ENCODE measurements at places on chromosomes 5 and 9.

DNA sequence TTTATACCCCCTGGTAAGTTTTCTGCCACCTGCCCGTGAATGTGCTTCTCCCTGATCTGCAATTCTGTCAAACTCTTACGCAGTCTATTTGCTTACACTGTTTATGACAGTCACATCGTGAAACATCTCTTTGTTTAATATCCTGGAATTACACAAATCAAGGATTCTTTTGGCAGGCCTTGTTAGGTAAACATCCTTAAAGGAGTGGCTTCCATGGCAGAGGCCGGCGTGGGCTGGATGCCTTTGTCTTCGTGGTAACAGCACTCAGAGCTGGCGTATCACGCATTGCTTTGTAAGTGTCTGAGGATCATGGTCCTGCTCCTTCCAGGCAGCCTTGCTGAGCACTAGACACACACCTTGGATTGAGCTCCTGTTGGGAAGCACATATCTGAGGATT, 145.7 kb downstream of the IRX1 start:
- DNase-seq: no peak

- DNase-seq: no peak
Observed at GRCh38 chr9:105116052-105116868, 128.2 kb upstream of the SLC44A1 start.

GRCh38 chr9:98708103-98708932, 417 bp downstream of the GABBR2 start:
- DNase-seq: no peak

GRCh38 chr5:140399979-140400729, 1.5 kb upstream of the ANKHD1 start:
- DNase-seq: no peak

DNA sequence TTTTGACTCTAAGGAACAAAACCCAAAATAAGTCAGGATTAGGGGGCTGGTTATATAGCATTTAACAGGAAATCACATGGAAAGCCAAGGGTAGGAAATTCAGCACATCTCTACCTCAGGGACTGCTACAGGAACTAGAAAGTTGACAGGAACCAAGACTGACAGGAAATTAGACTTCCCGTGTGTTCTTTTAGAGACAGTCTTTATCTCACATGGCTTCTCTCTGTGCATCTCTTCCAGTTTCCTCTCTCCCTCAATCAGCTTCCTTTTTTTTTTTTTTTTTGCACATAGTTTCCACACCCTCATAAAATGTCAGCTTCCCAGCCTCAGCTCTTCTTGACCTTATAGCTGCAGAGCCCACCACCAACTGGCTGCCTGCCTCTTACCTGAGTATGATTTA, 4.8 kb downstream of the RECK start:
- no peak for DNase-seq

GRCh38 chr5:149517461-149518122, 33.6 kb downstream of the CSNK1A1 start:
- no peak for DNase-seq

GRCh38 chr5:10762776-10763500, 1.9 kb upstream of the DAP start:
- DNase-seq: no peak

GRCh38 chr5:56481428-56482357, 248.6 kb upstream of the ANKRD55 start:
- no peak for DNase-seq

DNA sequence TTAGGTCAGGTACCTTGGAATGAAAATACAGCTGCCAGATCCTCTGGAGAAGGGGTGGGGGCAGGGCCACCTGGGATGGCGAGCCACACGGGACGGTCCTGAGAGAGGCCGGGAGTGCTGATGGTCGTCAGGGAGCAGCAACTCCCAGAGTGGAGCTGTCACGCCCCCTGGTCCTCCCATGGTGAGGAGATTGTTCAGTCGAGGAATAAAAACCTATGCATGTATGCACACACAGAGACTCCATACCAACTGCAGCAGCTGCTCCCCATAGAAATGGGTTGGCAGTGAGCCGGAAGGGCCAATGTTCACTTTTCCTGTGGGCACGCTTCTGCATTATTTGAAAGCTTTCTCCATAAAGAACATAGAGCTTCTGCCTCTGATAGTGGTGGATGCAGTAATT, 45.2 kb upstream of the SEMA4D start:
- DNase-seq: no peak

DNA sequence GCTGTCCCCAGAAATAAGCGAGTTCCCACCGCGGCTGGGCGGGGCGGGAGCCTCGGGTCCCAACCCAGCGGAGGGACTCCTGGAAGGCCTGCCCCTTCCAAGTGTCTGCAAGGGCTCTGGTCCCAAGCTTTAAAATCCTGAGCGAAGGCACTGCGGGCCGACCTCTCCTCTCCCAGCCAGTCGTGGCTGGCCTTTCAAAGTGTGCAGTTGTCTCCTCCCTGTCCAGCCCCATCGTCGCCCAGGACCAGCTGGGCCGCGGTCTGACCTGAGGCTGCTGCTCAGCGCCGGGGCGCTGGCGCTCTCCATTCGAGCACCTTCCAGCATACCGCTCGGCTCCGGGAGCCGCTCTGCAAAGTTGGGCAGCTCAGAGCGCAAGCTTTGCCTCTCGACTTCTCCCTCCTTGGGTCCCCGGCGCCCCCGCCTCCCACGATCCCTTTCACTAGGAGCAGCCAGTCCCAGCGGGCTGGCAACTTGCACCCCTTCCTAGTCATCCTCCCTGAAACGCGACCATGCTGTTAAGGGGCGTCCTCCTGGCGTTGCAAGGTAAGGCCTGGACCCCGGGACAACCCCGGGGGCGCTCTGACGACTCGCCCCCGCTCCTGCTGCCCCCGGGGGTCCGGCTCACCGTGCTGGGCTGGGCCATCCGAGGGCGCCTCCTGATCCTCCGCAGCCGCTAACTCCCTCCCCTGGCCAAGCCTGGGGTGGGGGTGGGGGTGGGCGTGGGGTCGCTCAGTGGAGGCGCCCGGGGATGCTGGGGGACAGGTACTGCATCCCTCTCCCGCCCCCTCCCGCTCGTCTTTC, at the start of gene MAMDC2:
Gene MAMDC2, plus strand, starts transcription at position 160 of the 801 bp plus-strand sequence. Its CDS starts 350 bp downstream, at position 510.
- DNase-seq: no peak

GRCh38 chr5:125112196-125112595, 365.8 kb upstream of the ZNF608 start:
- DNase-seq: no peak

DNA sequence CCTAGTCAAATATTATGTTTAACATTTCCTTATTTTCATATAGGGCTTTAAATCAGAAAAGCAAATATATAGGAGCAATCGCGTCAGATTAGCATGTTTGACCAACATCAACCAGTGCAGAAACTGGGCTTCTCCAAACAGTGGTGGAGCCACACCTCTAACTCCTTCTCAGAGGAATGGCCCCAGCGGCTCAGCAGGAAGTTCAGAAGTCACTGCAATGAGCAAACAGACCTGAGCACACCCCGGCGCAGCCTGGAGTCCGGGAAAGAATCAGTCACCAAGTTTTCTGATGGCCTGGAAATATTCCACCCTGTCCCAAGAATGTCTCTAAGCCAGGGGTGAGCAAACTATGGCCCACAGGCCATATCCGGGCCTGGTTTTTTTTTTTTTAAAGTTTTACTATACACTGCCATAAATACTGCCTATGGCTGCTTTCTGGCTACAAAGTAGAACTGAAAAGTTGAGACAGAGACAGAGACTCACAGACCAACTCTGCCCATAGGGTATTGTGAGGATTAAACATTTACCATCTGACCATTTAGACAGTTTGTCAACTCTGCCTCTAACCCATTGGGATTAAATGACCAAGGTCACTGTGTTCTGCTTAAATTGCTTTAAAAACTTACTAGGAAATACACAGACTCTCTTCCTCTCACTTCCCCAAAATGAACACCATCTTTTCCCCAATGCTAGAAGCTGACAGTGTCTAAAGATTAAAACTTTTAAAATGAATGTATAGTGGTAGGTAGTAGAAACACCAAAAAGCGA, 5.4 kb downstream of the GOLM1 start:
- no peak for DNase-seq

- no peak for DNase-seq
Observed at GRCh38 chr5:15248731-15249130, 251.2 kb upstream of the FBXL7 start.

DNA sequence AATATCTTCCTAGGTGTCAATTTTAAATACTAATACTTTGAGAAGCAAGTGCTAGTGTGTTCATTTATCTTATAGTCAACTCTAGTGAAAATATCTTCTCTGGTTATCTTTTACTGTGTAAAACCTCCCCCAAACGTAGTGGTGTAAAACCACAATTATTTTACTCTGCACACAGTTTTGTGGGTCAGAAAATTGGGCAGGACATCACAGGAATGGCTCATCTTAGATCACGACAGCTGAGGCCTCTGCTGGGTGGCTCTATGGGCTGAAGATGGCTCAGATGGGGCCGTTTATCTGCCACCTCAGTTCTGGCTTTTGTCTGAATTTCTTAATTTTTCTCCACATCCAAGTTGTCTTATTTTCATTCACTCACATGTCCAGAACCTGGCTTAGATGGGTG, 457.2 kb upstream of the ACTBL2 start:
- no peak for DNase-seq

GRCh38 chr9:90092508-90092907, 487.7 kb downstream of the GADD45G start:
- DNase-seq: no peak

GRCh38 chr5:7436521-7436920, 40.6 kb downstream of the ADCY2 start:
- DNase-seq: no peak

- DNase-seq: no peak
Observed at GRCh38 chr9:136806067-136806466, 1.7 kb upstream of the RABL6 start.

DNA sequence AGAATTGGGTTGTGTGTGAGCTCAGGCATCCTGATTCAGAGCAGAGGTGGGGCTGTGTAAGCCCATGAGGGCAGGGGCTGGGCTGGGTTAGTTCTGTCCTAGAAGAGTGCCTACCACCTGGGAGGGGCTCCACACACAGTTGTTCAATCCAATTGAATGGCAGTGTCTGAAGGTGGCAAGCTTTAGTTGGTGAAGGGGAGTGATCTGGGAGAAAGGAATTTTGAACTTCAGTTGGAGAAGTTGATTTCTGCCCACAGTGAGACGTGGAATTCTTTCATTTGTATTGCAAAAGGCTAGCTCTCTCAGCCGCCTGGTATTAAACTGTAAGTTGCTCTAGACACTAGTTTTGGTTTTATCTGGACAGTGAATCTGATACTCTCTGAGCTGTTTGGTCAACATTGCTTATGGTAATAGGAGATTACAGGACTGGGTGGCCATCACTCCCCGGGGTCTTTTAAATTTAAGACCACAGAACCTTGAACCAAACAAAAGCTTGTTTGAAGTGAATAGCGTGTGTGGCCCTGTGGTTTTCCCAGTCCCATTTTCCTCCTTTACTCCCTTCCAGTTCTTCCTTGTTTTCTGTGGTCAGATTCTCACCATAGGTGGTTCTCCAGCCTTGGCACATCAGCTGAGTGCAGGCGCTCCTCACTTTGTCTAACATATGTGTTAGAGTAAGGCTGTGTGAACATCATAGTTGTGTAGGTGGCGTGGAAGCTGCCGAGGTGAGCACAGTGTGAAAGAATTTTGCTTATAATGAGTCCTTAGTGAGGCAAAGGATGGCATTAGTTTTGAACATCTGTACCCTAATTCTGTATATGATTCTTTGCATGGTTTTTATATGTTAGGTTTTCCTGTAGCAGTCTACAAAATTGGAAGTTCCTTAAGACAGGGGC, 78.0 kb downstream of the ARHGAP26 start:
- DNase-seq: no peak

GRCh38 chr5:134029156-134029555, 24.4 kb upstream of the VDAC1 start:
- no peak for DNase-seq

GRCh38 chr5:14386884-14387624, 194.5 kb upstream of the OTULINL start:
- DNase-seq: no peak

GRCh38 chr9:77433675-77434445, 214.3 kb downstream of the GNA14 start:
- DNase-seq: peak; percentile 67

GRCh38 chr9:89579741-89580385, 24.9 kb upstream of the GADD45G start:
- DNase-seq: no peak

DNA sequence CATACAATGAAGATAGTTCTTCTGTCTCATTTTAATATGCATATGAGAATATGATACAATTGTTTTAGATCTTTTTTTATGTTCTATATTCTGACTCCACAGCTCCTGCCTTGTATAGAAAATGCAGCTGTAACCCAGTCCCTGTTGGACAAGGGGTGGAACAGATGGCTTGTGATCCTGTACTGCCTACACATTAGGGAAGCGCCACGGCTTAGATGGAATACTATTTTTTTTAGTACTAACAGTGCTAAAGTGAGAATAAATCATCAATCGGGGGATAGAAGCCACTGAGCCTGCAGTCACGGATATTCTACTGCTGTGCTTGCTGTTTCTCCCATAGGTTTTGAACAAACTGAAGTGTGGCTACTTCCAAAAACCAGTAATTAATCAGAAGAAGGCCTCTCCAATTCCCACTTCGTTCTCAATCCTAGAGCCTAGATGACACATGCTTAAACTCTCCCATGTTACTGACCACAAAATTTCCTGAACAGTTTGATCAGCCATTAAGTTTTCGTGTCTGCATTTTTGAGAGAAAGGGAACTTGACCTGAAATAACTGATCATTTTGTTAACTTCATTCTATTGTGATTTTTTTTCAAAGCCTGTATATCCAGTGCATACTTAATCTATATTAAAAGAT, 150.3 kb downstream of the CDH18 start:
- peak; percentile 14 for DNase-seq

- no peak for DNase-seq
Observed at GRCh38 chr5:55231919-55232270, 1.5 kb downstream of the CCNO start.

DNA sequence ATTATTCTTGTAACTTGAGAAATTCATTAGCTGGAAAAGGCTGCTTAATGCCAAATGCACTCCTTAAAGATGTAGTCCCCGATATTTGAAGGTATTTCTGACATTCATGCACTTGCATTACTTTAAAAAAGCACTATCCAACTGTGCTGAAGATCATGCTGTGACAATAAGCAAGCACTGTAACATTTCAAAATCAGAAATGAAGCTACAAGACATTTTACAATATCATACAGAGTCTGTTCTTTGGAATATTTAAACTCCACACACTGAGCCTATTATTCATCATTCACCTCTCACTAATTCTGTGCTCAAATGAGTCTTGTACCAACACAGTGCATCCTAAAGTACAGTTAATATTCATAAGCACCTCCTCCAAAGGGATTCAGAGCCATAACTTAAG, 413.2 kb downstream of the CETN3 start:
- DNase-seq: no peak

- DNase-seq: no peak
Observed at GRCh38 chr5:133977858-133978257, 9.4 kb upstream of the C5orf15 start.

DNA sequence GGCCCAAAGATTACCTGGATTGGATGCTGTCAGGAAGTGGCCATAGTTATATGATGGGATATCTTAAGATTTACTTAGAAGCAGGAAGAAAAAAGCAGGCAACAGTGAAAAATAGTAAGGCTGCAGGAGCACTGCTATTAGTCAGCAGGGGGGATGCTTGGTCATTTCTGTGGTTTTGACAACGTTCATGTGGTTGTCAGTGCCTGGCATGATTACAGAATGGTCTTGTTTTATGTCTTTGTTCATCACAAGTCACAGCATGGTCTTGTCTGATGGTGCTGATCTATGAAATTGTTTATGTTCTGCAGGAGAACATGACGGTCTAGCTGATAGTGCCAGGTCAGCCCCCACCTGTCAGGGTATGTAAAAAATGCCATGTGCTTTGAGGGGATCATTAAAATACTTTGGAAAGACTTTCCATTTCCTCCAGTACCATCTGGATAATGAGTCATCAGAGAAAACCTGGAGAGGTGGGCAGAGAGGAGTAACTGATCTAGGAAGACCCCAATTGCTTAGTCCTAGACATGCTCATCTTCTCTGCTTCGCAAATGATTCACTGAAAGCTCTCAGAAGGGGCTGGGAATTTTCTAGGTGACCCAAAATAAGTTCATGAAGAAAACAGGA, 48.5 kb downstream of the PLGRKT start:
- peak; percentile 45 for DNase-seq

All from HTR-8/SVneo (cell line).